Daoy (cell line): ENCODE measurements at places on chromosomes 12 and 14. TPM values are rescaled to one million over a fixed set of nuclear protein-coding genes. Genes with fewer than 3 reads are reported as not detected.

DNA sequence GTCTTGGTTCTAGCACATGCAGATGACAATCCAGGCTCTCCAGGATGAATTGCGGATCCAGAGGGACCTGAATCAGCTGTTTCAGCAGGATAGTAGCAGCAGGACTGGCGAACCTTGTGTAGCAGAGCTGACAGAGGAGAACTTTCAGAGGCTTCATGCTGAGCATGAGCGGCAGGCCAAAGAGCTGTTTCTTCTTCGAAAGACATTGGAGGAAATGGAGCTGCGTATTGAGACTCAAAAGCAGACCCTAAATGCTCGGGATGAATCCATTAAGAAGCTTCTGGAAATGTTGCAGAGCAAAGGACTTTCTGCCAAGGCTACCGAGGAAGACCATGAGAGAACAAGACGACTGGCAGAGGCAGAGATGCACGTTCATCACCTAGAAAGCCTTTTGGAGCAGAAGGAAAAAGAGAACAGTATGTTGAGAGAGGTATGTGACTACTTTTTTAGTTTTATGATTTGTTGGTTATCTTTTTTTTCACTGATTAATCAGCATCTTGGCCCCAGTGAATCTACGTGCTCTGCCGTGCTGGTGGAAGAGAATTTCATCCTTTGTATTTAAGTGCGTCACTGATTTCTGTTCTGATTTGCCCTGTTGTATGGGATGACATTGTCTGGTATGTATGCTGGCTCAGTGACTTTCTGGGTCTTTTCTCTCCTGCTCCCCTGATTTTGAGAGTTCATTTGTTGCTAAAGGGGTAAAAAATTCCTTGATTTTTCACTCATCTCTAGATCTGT lies 92.3 kb downstream of the ERC1 start:
- no peak for DNase-seq

- no peak for DNase-seq
These were observed 117.3 kb downstream of the LGMN start for GRCh38 chr14:92631098-92631497.

GRCh38 chr12:104684884-104685283 lies 228.1 kb downstream of the CHST11 start:
- no peak for DNase-seq

DNA sequence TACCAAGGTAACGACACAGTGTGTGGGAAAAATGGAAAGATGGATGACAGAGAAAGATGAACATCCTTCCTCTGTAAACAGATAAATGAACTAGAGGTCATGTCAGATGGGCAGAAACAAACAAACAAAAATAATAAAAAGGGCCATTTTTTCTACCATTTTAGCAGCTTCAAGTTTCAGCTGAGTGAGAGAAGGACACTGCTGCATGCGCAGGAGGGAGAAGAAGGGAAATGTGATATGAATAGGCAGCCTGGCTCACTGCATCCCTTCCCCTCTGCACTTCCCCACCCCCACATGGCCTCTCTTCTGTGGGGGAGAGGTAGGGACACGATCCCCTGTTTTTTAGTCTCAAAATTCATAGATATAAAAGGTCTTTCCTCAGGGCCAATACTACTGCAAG lies 492.0 kb downstream of the NELL2 start:
- DNase-seq: no peak

- DNase-seq: peak; percentile 100
These were observed 111.0 kb downstream of the BEGAIN start for GRCh38 chr14:100476012-100476822.

GRCh38 chr12:71948390-71948789 lies 9.7 kb downstream of the TPH2 start:
- no peak for DNase-seq

DNA sequence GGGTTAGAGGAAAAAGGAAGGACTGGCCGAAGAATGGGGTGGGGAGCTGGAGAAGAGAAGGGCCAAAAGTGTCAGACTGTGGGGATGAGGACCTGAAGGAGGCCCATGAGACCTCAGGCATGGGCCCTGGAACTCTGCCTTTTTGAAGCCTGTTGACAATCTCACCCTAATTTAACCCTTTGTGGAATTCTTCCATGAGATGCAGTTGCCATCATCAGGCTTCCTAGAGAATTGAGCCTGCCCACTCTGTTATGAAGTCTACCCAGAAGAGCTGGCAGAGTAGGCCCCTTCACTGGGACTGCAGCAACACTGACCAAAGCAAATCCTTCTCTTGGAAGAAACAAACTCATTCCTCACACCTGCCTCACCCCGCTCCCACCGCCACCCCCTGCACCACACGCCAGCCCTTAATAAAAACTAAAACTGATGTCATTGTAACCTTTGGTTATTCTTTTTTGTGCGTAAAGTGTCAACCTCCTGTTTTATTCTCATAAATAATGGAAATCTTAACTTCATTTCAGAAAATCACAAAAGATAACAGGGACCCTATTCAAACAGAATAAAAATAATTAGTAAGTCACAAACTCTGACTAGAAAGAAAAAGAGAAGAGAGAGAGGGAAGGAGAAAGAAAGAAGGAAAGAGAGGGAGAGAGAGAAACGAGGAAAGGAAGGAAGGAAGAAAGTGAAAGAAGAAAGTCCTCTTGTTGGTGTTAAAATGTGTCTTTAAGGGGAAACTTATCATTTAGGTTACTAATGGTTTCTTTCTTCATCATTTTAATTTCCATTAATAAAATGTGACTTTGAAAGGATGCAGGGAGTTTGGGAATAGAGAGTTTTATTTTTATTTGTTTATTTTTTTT lies 61.3 kb downstream of the CRADD start:
- DNase-seq: no peak

Gene COQ6
- total RNA-seq: 39.6 and 44.1 TPM in 2 replicates

- DNase-seq: no peak
These were observed 98.9 kb downstream of the BTG1 start for GRCh38 chr12:92046557-92047392.

Gene KLRB1
- not detected in 2 replicates for total RNA-seq

- DNase-seq: no peak
These were observed 64.5 kb downstream of the TSPAN9 start for GRCh38 chr12:3141339-3142321.

Gene SIX1
- 14.9 and 15.1 TPM in 2 replicates for total RNA-seq

Gene STX2
- 19.4 and 24.3 TPM in 2 replicates for total RNA-seq

- DNase-seq: no peak
These were observed 283.7 kb downstream of the FBXL14 start for GRCh38 chr12:1310653-1311052.

GRCh38 chr12:7375145-7375543 lies 68.8 kb downstream of the CD163L1 start:
- no peak for DNase-seq

DNA sequence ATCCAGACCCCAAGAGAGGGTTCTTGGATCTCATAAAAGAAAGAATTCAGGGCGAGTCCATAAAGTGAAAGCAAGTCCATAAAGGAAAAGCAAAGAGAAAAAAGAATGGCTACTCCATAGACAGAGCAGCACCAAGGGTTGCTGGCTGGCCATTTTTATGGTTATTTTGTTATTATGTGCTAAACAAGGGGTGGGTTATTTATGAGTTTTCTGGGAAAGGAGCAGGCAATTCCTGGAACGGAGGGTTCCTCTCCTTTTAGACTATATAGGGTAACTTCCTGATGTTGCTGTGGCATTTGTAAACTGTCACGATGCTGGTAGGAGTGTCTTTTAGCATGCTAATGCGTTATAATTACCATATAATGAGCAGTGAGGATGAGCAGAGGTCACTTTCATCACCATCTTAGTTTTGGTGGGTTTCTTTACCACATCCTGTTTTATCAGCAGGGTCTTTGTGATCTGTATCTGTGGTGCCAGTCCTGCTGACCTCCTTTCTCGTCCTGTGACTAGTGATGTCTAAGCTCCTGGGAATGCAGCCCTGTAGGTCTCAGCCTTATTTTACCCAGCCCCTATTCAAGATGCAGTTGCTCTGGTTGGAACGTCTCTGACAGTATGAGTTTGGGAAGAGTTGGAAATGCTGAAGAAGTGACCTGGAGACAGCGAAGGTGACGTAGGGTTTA lies 100.5 kb downstream of the ZNF664 start:
- DNase-seq: peak; percentile 57

GRCh38 chr12:19220852-19221466 lies 91.4 kb downstream of the PLEKHA5 start:
- no peak for DNase-seq

Gene PTHLH
- 67.1 and 75.0 TPM in 2 replicates for total RNA-seq

GRCh38 chr12:3658327-3659163 lies 94.4 kb downstream of the CRACR2A start:
- DNase-seq: peak; percentile 39

Gene PIWIL1
- total RNA-seq: 0.68 and 1.8 TPM in 2 replicates

GRCh38 chr14:38129705-38130104 lies 78.0 kb upstream of the SSTR1 start:
- DNase-seq: no peak

Gene TMEM52B
- total RNA-seq: 0.57 and 1.8 TPM in 2 replicates

Gene LRP1-AS
- total RNA-seq: not detected in 2 replicates

Gene DCN
- 0.06 TPM in 1 of 2 replicates, not detected in the other for total RNA-seq

Gene RERG
- total RNA-seq: 0.40 TPM in 1 of 2 replicates, not detected in the other

DNA sequence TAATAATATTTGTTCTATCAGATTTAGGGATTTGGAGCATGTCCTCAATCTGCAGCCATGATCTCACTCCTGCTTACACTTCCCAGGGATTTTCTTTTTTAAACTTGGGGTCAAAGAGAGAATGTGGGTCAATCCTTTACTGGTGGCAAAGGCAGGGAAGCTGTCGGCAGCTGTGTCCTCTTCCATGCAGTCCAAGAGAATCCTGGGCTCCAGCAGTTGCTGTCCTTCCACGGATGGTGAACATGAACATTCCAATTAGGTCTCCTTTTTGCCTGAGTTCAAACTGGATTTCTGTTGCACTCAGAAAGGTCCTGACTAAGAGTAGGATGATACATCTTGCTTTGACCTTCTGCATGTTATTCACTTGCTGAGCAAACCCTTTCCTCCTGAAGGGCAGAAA lies 73.9 kb downstream of the ARL6IP4 start:
- no peak for DNase-seq

- DNase-seq: no peak
These were observed 30.4 kb downstream of the CHST11 start for GRCh38 chr12:104486943-104487819.

Gene NGB
- total RNA-seq: not detected in 2 replicates

DNA sequence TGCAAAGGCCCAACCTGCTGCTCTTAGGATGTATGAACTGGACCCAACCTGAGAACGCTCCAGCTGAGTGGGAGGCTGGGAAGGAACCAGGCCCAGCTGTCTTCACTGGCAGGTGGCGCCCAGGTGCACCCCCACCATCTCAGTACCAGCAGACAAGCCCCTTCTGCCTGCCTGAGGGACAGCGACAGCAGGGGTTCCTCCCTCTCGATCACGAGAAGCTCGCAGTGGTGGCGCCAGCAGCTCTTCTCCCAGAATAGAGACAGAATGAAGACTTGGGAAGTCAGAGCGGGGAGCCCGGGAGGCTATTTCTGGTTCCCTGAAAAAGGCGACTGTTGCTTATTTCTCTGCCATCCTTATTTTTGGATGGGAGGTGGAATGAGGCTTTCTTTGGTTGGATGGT lies 46.5 kb downstream of the CHGA start:
- DNase-seq: no peak

DNA sequence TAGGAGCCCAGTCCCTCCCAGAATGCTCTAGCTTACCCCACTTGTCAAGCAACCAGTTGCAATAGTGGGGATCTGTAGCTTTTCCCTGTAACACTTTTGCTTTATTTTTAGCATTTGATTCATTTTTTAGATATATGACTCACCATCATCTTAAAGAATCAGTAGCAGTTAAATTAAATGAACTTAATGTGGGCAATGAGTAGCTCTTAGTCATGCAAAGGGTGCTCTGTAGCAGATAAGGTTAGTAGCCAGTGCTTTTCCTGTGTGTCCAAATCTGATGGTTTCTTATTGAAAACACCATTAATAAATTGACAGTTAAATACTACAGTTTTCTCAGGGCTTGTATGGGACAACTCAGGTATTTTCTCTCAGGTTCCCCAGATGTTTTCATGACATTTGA lies 311.8 kb downstream of the RERGL start:
- DNase-seq: no peak

DNA sequence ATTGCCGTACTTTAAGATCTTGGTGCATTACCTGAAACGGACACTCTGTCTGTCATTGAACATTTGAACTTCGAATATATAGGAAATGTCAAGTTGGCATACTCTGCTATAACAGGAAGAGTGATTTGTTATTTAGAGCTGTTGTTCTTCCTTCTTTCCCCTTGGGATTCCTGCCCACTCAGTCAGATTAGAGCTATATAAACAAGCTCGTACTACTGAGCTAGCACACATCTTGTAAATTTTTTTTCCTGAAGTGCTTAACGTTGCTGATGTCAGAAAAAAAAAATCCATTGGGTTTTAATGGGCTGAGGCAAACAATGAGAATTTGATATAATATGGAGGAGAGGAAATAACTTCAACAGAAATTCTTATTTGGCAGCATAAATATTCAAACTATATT lies 26.8 kb downstream of the RGS6 start:
- no peak for DNase-seq

DNA sequence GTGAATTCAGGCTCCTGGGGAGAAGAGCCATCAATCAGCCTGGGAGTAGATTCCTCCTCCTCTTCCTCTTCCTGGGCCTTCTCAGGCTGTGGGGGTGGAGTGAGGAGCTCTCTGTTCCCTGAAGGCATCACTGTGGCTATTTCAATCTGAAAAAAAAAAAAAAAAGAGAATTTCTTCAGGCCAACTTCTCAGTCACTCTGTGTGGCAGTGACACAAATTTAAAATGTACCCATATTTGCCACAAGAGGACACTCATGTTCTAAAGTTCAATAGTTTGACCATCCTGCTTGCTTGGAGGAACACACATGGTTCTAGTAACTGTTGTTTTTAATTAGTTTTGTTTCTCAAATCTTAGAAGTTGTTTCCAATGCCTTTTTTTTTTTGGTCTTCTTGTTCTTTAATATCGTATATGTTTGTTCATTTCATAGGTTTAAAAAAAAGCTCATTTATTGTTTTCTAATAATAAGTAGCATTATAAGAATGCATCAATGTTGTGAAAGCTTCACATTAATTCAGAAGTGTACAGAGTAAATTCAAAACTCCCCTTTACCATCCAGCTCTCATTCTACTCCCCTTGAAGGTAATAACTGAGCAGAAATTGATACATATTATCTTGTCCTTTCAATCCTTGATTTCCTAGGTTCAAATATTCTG lies 23.3 kb upstream of the CCER1 start:
- peak; percentile 25 for DNase-seq

DNA sequence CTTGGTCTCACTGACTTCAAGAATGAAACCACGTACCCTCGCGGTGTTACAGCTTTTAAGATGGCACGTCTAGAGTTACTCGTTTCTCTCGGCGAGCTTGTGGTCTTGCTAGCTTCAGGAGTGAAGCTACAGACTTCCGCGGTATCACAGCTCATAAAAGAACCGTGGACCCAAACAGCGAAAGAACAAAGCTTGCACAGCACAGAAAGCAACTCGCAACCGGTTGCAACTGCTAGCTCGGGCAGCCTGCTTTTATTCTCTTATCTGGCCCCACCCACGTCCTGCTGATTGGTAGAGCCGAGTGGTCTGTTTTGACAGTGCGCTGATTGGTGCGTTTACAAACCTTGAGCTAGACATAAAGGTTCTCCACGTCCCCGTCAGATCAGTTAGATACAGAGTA lies 4.2 kb upstream of the CLEC4C start:
- no peak for DNase-seq

Gene CLEC1B
- total RNA-seq: not detected in 2 replicates

Gene TSPAN11
- total RNA-seq: 0.15 TPM in 1 of 2 replicates, not detected in the other

Gene CLEC14A
- not detected in 2 replicates for total RNA-seq

- no peak for DNase-seq
These were observed at the start of gene KLRB1 for GRCh38 chr12:9607716-9608115. Gene KLRB1 (minus strand): TSS chr12:9607916. CDS start chr12:9607839, 77 bp downstream.
